ENCODE measurements at places on chromosomes 6 and 20. TPM values are rescaled to one million over a fixed set of nuclear protein-coding genes. Genes with fewer than 3 reads are reported as not detected.

Gene OLIG3
- not detected for total RNA-seq

Gene SYNJ2
- total RNA-seq: 20.4 TPM

Gene BIRC7
- not detected for total RNA-seq

Gene ADISSP
- total RNA-seq: 12.4 TPM

DNA sequence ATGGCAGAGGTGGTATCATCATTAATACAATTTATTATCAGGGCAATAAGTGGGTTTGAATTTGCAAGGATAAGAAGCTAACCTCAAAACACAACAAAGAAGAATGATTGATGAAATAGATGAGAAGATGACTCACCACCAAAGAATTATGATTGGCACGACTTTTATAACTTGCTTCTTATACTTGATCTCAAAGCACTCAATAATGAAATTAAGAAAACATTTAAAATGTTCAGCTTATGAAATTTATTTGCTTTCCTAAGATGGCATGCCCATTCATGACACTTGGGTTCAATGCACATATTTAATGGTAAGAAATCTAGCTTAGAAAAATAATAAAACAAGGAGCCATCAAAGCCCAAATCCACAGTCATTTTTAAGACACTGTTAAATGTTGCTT lies 477.5 kb downstream of the GJA1 start:
- DNase-seq: no peak

DNA sequence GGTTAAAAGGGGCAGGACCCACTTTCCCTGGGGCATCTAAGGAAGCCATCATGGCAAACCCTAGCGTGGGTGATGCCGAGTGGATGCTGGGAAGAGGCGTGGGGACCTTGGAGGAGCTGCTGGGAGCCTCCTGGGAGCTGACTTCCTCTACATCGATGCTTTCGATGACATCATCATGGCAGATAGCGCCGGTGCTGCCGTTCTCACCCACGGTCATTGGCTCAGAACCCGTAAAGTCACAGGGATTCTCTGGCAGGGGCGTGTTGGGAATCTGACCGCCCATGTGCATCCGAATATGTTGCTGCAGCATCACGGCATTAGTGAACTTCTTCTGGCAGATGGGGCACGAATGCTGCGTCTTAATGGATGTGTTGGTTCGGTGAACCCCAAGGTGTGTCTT lies 12.1 kb downstream of the SALL4 start:
- no peak for DNase-seq

DNA sequence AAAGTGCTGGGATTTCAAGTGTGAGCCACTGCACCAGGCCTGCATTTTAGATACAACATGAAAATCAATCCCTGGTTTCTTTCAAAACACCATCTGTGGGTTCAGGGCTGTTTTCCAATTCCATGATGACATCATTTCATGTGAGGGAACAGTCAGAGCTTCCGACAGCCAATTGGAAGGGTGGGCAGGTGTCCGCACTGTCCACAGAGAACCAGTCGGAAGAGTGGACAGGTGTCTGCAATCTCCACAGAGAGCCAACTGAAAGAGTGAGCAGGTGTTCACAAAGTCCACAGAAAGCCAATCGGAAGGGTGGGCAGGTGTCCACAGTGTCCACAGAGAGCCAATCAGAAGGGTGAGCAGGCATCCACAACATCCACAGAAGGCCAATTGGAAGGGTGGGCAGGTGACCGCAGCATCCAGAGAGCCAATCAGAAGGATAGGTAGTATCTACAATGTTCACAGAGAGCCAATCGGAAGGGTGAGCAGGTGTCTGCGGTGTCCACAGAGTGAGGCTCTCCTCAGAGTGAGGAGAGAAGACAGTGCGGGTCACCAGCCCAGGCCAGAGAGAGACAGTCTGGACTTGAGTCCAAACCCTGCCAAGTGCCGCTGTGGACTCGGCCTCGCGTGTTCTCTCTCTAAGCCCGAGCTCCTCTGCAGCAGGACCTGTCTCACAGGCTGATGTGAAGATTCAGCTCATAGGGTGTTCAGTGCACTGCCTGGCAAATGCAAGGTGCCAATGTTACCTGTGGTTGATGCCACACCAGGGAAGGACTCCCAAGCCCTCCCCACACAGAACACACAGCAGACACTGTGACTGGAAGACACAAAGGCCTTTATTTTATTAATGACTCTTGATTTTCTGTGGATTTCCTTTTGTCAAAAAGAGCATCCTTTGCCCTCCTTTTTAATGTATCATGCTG lies 57.3 kb downstream of the DLL1 start:
- no peak for DNase-seq

DNA sequence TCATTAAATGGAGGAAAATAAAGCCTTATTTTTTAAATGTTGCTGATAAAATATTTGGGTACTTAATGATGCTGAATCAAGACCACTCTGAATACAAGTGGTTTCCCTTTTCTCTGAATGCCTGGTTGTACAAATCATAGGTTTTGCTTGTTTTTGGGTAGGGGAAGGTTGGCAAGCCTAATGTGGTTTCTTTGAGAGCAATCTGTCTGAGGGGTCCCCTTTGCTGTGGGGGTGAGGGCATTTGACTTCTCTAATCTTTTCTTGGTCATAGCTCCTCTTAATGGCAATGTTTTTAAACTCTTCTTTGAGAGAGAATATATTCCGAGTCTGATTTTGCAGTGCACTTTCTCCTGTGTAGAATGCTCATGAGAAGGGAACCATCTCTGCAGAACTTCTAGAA lies 99.2 kb downstream of the SOX4 start:
- no peak for DNase-seq

GRCh38 chr6:65199121-65199520 lies 507.9 kb downstream of the EYS start:
- DNase-seq: no peak

GRCh38 chr6:62338477-62338876 lies 52.5 kb upstream of the KHDRBS2 start:
- no peak for DNase-seq
